ENCODE measurements at places on chromosomes 12 and 14.

GRCh38 chr14:71320107-71320733, 413.0 kb downstream of the PCNX1 start:
- peak; percentile 100 for DNase-seq

- no peak for DNase-seq
Measured at GRCh38 chr14:51004801-51005526, 60.7 kb upstream of the PYGL start.

DNA sequence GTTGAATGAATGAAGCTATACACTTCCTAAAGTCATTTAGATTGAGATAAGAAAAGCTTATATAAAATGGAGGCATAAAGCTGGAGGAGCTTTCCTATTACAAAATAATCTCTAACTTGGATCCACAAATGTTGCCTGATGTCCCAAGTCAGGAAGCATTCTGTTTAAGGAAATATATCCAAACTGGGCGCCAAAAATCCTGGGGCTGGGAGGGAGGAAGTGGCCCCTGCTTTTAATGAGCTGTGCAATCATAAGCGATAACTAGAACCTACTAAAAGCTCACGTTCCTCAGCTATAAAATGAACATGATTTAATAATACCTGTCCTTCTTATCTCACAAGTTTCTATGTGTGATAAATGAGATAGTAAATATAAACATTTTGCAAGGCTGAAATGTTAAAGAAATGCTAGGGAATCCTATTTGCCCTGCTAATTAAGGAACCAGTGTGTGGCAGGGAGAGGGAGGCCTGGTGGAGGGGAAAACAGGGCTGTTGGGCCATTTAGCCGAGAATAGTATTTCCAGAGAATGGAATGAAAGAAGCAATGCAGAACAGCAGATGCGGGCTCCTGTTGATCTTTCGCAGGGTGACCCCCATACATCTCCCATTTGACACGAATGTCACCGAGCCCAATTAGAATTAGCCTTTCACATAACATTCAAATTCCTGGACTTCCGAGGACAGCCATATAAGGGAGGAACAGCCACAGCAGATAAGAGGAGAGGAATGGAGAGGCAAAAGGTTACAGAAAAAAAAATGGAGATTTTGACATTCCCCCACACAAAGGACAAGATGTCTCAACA, 25.9 kb downstream of the DUSP6 start:
- no peak for DNase-seq

DNA sequence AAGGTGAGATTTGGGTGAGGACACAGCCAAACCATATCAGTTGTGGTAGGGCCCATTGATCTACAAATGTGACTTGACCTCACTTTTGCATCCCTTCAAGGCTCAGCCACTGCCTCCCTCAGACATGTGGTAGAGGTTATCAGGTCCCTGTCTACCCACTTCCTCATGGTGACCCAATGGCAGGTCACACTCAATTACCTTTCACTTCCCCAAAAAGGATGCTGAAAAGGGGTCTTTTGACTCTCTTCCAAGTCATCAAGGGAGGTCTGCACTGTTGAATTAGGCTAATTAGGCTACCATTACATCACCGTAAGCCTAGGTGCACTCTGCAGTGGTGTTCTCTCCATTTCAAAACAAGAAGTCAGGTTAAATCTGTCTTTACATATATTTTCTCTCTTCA, 22.6 kb upstream of the DRAM1 start:
- DNase-seq, result no peak

GRCh38 chr12:88960213-88960878, 380.1 kb upstream of the KITLG start:
- DNase-seq, result no peak

DNA sequence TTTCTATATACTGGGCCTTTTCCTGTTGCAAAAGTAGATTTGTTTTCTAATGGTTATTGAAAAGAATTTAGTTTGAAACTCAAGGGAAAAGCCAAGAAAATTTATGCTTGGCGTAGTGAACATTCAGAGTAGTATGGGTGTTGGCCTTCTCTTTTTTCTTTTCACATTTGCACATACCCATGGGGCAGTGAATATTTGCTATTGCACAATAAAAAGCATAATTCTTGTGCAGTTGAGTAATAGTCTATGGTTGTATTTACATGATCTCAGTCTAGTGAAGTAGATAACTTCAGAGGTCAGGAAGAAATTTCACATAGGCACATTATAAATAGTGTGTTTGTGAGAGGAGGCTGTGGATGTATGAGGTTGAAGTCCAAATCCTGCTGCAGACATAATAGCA, 158.1 kb downstream of the FLRT2 start:
- DNase-seq, result no peak

DNA sequence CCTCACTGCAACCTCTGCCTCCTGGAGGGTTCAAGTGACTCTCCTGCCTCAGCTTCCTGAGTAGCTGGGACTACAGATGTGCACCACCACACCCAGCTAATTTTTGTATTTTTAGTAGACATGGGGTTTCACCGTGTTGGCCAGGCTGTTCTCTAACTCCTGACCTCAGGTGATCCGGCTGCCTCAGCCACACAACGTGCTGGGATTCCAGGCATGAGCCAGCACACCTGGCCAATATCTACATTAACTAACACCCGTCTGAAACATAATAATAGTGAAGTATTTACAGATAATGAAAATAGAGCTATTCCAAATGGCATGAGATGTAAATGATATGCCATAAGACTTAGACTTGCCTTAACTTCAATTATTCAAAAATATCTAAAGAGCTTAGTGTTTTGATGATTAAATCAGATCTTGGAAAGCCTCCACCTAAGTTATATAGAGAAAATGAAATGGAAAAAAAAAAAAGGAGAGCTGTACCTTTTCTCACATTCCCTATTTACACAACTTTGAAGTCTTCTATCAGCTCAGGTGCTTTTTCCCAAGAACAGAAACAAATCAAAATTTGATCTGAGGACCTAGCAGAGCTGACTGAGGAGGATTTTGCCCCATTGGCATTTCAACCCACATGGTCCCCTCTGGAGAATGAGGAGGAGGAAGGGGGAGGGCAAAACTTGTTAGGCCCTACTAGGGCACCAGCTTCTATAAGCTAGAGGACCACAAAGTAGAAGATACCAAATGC, 309.2 kb downstream of the PRKD1 start:
- DNase-seq, result no peak

DNA sequence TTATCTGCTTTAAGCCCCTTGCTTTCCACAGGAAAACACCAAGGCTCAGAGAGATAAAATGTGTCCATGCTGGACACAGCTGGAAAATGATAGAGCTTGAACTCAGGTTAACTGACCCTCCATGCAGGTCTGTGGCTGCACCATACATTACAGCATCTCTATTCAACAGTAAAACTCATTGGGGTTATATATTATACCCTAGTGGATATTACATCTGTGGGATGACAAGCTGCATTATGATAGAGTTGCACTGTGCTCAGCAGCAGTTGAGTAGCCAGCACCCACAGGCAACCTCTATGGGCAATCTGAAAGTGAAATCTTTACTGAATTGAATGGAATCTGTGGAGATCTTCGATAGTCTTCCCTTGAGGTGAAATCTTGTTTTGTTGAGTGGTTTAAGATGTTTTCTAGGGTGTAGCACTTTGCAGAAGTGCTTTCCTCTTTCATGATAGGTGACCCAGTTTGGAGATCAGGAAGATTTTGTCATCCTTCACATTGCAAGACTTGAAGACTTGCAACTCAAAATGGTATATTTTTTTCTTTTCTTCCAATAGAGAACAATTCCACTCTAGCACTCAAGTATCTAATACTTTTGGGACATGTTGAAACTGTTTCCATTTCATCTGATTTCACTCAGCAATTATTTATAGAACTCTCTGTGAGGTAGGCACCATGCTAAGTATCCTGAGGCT, 389.2 kb downstream of the RAD51B start:
- DNase-seq, result no peak

DNA sequence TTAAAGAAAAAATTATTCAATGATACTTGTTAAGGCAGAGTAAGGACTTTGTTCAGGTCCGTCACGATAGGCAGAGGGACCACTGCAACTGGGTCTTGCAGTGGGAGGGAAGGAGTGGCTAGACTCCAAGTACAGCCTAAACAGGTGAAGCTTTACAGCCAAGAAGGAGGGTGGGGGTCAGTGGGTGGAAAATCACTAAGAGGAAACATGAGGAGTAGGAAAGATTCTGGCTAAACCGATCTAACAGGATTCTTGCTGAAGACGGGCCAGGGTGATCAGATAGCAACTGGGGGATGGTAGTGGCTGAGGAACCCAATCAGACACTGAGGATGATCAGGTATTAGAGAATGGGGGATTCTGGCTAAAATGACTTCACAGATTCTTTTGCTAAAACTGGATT, 100.2 kb downstream of the TTC7B start:
- DNase-seq, result no peak

DNA sequence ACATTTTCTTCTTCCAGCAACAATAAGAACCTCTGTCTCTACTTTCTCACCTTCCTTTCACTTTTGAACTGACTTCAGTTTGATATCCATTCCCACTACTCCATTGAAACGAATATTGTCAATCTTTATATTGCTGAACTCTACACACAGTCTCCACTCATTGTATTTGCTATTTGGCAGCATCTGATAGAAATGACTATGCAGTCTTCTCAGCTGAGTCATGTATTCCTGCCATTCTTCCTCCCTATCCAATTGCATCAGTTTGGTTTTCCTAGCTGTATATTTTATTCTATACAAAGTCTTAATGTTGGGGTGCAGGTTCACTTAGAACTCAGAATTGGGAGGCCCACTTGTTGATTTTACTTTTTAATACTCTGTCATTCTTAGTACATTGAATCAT, 107.5 kb upstream of the CPNE8 start:
- DNase-seq, result no peak

GRCh38 chr12:94148739-94149118, 352 bp downstream of the PLXNC1 start:
- DNase-seq, result no peak

DNA sequence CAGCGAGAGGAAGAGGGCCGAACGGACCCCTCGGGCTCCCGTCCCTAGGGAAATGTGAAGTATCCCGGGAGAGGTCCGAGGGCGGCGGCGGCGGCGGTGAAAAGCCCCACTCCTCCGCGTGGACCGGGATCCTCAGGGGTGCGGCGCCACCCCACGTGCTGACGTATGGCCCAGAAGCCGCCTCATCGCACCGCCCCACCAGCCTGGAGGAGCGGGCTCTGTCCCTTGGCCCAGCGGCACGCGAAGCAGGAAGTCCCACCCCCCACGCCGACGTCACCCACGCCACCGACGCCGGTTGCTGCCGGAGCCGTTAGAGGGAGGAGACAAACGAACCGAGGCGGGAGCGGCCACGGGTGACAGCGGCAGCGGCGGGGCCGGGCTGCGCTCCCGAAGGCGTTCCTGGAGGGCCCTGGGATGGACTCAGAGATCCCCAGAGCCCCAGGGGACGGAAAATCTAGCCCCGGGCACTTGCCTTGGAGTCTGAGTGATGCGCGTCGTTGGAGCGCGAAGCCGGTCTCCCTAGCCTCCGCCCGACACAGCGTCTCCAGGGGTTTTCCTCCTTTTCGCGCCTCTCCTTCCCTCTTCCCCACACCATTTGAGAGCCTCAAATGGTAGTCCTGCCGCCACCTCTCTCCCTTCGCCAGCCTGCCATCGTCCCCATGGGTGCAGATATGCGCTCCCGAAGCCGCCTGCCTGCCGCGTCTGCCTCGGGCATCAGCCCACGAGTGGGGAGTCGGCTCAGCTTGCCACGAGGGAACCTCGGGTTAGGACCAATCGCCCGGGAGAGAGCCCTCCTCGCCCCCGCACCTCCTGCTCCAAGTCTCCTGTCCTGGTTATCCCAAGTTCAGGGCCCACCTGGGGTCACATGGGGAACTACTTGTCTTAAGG, at the start of gene CEP83:
Gene CEP83, minus strand, starts transcription at position 140 of the 888 bp plus-strand sequence. CDS start 47,377 bp downstream, outside the sequence.
- peak; percentile 96 for DNase-seq

- no peak for DNase-seq
Measured at GRCh38 chr14:52112336-52113018, 43.6 kb upstream of the NID2 start.

DNA sequence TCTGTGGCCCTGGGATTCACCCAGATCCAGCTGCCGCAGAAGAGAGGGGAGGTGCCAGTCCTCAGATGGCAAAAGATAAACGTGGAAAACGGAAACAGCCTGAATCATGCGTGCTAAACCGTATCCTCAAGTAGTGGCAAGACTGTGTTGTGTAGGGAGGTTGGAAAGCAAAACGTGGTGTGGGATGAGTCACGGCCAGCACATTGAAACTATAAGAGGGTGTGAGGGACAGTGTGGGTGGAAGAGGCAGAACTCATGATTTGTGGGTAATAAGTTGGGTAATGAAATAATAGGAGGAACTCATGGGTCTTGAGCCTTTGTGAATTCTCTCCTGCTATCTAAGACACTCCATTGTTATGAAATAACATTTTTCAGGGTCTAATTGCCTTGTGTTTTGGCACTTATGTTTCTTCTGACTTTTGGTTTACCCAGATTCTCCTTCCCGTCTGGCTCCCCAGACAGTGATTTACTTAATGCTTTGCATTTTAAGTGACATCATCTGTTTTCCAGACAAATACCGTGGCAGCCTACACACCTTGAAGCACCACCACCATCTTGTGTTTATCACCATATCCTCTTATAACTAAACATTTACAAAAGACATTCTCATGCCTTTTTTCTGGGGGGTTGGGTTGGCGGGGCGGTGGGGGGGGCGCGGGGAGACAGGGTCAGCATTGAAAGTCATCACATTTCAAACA, 62.3 kb upstream of the PTCSC3 start:
- peak; percentile 60 for DNase-seq

DNA sequence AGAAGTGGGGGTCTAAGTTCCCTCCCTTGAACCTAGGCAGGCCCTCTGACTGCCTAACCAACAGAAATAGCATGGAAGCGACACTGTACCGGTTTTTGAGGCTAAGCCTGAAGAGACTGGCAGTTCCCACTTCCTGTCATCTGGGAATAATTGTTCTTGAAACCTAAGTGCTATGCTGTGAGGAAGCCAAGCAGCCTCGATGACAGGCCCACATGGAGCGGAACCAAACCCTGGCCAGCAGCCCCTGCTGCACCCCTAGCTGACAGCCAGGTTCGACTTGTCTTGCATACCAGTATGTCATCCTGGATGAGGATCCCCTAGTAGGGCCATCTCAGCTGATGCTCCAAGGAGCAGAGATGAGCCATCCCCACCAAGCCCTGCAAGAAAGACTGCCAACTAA, 6.4 kb upstream of the GPR68 start:
- peak; percentile 54 for DNase-seq

- DNase-seq, result no peak
Measured at GRCh38 chr12:54830199-54830598, 24.1 kb upstream of the MUCL1 start.

DNA sequence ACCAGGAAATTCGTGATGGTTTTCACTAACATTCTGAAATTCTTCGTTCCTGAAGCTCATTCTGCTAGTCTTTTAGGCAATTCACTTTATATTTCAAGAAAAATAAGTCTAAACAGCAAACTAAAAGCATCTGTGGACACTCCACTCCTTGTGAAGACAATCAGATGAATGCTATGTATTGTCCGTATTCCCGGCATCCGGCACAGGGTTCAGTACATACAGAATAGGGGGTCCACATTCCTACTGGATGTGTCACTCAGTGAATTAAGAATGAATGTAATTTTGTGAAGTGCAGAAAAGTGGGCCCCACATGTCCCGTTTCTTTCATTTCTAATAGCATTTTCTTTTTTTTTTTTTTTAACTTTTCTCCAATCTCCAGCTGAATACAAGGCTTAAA, 241.3 kb downstream of the GRIN2B start:
- no peak for DNase-seq

Measured in A673 (cell line).